ENCODE measurements at places on chromosomes 7 and 10.
A peak's percentile ranks its signal among the peaks of the same experiment; 100 is the strongest.

DNA sequence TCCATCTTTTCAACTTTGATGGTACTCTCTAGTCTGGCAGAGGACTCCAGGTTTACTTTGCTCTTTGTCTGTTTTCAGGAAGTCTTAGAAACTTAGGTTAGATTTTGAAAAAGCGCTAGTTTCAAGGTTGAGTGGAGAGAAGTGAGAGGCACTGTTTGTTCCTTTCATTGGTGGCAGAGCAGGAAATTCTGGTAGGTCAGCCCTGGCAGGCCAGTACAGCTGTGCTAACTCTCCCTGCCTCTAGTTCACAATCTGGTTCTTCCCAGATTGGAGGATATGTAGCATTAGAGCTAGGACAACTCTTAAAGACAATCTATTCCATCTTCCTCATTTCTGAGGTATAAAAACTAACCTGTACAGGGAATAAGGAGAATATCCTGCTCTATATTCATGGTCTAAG, 160.9 kb upstream of the FZD1 start:
- no peak for DNase-seq

GRCh38 chr10:44016589-44017482, 368.1 kb downstream of the CXCL12 start:
- DNase-seq, result no peak

- DNase-seq, result no peak
Observed at GRCh38 chr10:35327790-35328403, 8.4 kb upstream of the CCNY start.

GRCh38 chr7:115631782-115632181, 398.8 kb downstream of the TFEC start:
- no peak for DNase-seq

GRCh38 chr7:151518105-151518946, 1.4 kb downstream of the RHEB start:
- peak; percentile 51 for DNase-seq

DNA sequence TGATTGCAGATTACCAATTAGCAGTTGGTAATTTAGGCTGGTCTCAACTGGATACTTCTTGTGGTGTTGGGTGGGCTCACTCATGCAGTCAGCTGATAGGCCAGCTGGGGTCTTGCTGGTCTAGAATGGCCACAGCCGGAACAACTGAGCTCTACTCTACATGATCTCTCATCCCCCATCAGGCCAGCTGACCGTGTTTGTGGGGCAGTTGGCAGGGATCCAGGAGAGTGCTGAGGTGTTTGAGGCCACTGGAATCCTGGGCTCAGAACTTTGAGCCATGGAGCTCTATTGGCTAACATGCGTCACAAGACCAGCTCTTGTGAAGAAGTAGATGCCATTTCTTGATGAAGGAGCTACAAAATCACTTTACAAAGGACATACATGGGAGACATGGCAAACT, 242.4 kb downstream of the GFRA1 start:
- no peak for DNase-seq

GRCh38 chr7:29084832-29085231, 61.5 kb downstream of the CPVL start:
- DNase-seq, result no peak

DNA sequence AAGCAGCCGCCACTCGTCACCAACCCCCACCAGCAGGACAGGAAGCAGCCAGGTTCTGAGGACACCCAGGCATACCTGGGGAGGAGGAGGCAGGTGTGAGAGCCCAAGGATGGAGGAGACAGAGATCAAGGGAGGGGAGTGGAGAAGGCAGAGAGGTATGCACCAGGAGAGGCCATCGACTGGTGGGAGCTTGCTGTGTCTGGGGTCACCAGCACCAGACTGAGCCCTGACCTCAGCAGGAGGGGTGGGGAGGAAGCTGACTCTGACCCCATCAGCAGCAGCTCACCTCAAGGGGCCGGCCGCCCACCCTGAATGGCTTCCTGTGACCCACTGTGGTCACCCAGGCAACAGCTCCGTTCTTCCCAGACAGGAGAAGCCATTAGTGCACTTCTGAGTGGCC, 7.8 kb downstream of the VIPR2 start:
- DNase-seq, result no peak

DNA sequence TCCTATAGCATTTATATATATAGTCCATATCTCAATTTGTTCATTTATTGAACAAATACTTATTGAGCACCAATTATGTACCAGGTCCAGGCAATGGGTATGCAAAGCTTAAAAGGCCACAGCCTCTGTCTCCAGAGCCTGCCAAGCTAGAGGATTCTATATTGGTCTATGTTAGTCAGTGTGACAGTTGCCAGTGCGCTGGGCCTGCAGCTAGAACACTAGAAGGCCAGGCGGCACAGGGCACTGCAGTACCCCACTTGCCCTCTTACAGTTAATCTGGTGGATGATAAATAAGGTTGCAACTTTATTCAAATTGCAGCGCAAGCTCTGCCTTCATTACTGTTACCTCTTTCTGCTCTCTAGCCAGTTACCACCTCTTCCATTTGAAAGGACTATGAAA, 68.8 kb downstream of the PPP1R3C start:
- no peak for DNase-seq

GRCh38 chr10:58796242-58796641, 283.6 kb downstream of the BICC1 start:
- peak; percentile 13 for DNase-seq

DNA sequence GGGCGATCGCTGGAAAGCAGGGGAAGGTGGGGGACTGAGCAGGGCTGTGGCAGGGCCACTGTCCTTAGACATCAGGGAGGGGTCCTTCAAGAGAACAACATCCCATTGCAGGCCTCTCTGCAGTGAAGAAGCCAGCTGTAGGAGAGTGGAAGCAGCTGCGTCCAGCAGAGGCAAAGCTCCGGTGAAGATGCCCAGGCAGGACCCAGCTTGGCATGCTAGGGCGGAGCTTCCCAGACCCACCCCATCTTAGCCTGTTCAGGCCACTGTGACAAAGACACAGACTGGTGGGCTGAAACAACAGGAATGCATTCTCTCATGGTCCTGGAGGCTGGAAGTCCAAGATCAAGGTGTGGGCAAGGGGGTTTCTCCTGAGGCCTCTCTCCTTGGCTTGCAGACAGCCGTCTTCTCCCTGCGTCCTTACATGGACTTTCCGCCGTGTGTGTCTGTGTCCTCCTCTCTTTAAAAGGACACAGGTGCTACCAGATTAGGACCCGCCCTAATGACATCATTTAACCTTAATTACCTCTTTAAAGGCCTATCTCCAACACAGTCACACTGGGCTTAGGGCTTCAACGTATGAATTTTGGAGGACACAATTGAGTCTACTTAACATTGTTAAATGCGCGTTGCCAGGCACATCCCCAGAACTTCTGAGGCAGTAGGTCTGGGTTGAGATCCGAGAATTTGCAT, 178.1 kb upstream of the GRB10 start:
- DNase-seq, result no peak

GRCh38 chr10:81179805-81180452, 642.2 kb downstream of the SH2D4B start:
- peak; percentile 3 for DNase-seq

DNA sequence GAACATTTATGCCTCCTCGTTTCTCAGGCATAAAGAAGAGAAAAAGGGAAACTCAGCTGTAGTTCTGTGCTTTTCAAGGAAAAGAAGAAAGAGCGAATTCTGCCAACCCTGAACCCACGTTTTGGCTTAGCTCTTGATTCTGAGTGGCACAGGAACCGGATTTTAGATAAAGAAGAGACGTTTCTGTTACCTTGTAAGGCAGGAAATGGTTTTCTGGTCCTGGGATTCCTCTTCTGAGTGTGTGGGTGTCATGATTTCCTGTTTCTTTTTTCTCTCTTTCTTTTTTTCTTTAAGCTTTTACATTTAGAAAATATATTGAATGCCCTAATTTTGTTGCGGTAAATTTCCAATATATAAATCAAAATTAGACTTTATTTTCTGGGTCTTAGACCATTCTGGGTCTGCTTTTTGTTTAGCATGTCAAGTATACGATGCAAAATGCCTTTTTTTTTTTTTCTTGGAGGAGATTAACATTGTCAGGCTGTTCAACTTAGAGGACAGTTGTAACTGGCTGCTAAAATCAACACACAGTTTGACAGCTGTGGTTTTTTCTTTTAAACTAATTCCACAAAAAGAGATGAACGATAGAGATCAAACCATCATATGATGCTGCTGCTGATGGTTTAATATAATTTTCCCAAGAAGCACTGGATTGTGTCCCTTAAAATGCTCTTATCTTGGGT, 190.8 kb downstream of the GATA3 start:
- no peak for DNase-seq

GRCh38 chr10:117502421-117503243, 39.9 kb upstream of the EMX2 start:
- DNase-seq, result no peak

DNA sequence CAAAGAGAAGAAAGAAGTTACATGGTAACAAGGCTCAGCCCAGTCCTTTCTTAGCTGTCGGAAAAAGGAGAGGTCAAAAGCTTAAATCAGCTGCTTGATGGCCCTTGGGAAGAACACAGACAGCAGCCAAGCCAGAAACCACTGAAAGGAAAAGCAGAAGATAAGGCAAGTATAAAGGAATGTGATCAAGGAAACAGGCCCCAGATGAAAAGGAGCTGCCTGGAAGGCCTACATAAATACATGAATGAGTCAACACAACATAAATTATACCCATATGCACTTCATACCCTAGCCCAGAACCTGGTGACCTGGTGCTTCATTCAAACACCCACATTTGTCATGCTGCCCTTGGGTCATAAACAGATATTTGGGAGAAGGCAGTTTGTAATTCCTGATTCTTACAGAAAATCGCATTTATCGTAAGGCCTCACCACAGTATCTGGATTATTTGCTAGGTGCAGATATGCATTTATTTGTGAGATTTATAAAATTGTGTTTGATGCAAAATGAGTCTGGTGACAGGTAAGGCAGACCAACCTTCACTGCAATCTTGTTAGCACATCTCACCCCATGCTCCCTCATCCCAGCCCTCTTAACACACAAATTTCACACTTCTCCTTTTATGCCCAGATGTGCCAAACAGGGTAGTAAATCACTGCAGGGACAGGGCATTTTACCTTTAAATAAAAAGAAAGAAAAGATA, 94.9 kb upstream of the KCNIP2 start:
- DNase-seq, result peak; percentile 85

- DNase-seq, result no peak
Observed at GRCh38 chr7:47349401-47349800, 232.5 kb downstream of the TNS3 start.

- no peak for DNase-seq
Observed at GRCh38 chr7:47803025-47803424, 145.2 kb downstream of the PKD1L1 start.

- no peak for DNase-seq
Observed at GRCh38 chr7:141408440-141408839, 142.8 kb upstream of the AGK start.

GRCh38 chr7:5598261-5598761, 174.7 kb upstream of the TNRC18 start:
- DNase-seq, result no peak

Data from astrocyte of the spinal cord (primary cell).